ENCODE measurements at places on chromosomes 4 and X. TPM values are rescaled to one million over a fixed set of nuclear protein-coding genes. Genes with fewer than 3 reads are reported as not detected.

Gene MAP7D2
- not detected for total RNA-seq

Gene EPGN
- total RNA-seq = not detected

Gene BEX2
- not detected for total RNA-seq

Gene HTR2C
- total RNA-seq = not detected

Gene CT83
- not detected for total RNA-seq

Gene FMR1NB
- total RNA-seq = not detected

Gene SPON2
- 454 TPM for total RNA-seq

Gene CRLF2
- total RNA-seq = not detected

Gene COX7B2
- total RNA-seq = not detected

Gene SPACA5
- not detected for total RNA-seq

Gene DRD5
- total RNA-seq = not detected

Gene ANXA10
- 2.9 TPM for total RNA-seq

Gene TMEM31
- total RNA-seq = not detected

Gene SLC10A7
- total RNA-seq = 16.0 TPM

Gene MGARP
- 17.6 TPM for total RNA-seq

Gene ASMT
- total RNA-seq = not detected

Gene RXFP1
- 0.35 TPM for total RNA-seq

Gene SHROOM4
- total RNA-seq = 1.2 TPM

Gene CT45A10
- not detected for total RNA-seq

Gene HERC6
- 5.2 TPM for total RNA-seq

Gene SULT1E1
- total RNA-seq = 3.7 TPM

Gene LUZP4
- total RNA-seq = not detected

Gene TFE3
- total RNA-seq = 69.2 TPM

Gene CTAG1B
- total RNA-seq = not detected

Gene GAGE1
- not detected for total RNA-seq

Gene LRCH2
- 6.1 TPM for total RNA-seq

Gene MAOA
- total RNA-seq = 47.3 TPM

Gene CSN1S1
- total RNA-seq = not detected

Gene BRS3
- total RNA-seq = not detected

Gene IBSP
- not detected for total RNA-seq

Gene MSX1
- total RNA-seq = 5.8 TPM

Gene TEX13C
- not detected for total RNA-seq

Gene RAB40A
- total RNA-seq = not detected

Gene APBB2
- total RNA-seq = 105 TPM

Gene ARMCX4
- 0.86 TPM for total RNA-seq

Gene F8A3
- 3.5 TPM for total RNA-seq

Gene AMTN
- not detected for total RNA-seq

Gene ARHGEF38
- total RNA-seq = not detected

Gene SASH3
- total RNA-seq = not detected

Gene GPC4
- total RNA-seq = not detected

Gene SATL1
- not detected for total RNA-seq

Gene TRIM2
- 30.1 TPM for total RNA-seq

Gene RNF212
- total RNA-seq = 1.6 TPM

Gene P2RY8
- not detected for total RNA-seq

Gene SLC34A2
- total RNA-seq = not detected

Gene FATE1
- not detected for total RNA-seq

Gene CAPN6
- total RNA-seq = 0.18 TPM

Gene EFHC2
- 0.71 TPM for total RNA-seq

Gene ZBTB33
- total RNA-seq = 8.9 TPM

Gene SPP1
- 1.8 TPM for total RNA-seq

Gene CENPI
- total RNA-seq = 28.8 TPM

Gene ZDHHC15
- not detected for total RNA-seq

Gene ADH1A
- total RNA-seq = not detected

Gene PLCXD1
- 6.7 TPM for total RNA-seq

Gene GATA1
- not detected for total RNA-seq

Measured in myometrial cell (primary cell).